Placental pericyte (primary cell): ENCODE measurements at places on chromosomes 1 and 21. TPM values are rescaled to one million over a fixed set of nuclear protein-coding genes. Genes with fewer than 3 reads are reported as not detected.

Gene CYP2J2
- 0.29 TPM in 1 of 2 replicates, not detected in the other for total RNA-seq

Gene DMBX1
- total RNA-seq: not detected in 2 replicates

Gene SAMSN1
- 0.14 TPM in 1 of 2 replicates, not detected in the other for total RNA-seq

Gene ASCL5
- not detected in 2 replicates for total RNA-seq

Gene S1PR1
- total RNA-seq: 1.3 and 16.0 TPM in 2 replicates

Gene FAF1
- total RNA-seq: 39.6 and 71.2 TPM in 2 replicates

Gene ANGPTL3
- total RNA-seq: under 0.01 TPM in 1 of 2 replicates, not detected in the other

Gene LIN28A
- not detected in 2 replicates for total RNA-seq
